Stimulated activated CD4-positive, alpha-beta T cell treated with anti-CD3 and anti-CD28 coated beads, Interleukin-2, amount 100 ng/mL, for 4 hours (primary cell): ENCODE measurements at places on chromosomes 1 and 21.
A peak's percentile ranks its signal among the peaks of the same experiment; 100 is the strongest.

- no peak for DNase-seq
Measured at GRCh38 chr1:47894410-47895278, 102.5 kb downstream of the TRABD2B start.

- no peak for DNase-seq
Measured at GRCh38 chr1:243433737-243434370, 178.0 kb downstream of the SDCCAG8 start.

- DNase-seq = peak; percentile 17
Measured at GRCh38 chr1:225809842-225810578, at the start of gene EPHX1. Gene EPHX1 (plus strand): TSS chr1:225810124. CDS start chr1:225828730, 18,606 bp downstream.

DNA sequence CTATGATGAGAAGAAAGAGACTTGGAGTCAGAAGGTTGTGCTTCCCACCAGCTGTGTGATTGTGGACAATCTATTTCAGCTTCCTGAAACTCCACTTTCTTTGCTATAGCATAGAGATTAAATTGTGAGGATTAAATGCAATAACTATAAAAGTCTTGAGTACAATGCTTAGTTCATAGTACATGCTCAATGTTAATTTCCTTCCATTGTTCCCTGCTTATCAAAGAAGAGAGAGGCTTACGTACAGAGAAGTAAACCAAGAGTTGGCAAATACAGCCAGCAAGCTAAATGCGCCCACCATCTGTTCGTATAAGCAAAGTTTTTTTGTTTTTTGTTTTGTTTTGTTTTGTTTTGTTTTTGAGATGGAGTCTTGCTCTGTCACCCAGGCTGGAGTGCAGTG lies 317.9 kb upstream of the NFIA start:
- DNase-seq = no peak

GRCh38 chr1:205246351-205247119 lies 18.8 kb downstream of the TMCC2 start:
- DNase-seq = no peak

- DNase-seq = no peak
Measured at GRCh38 chr1:54275349-54275748, 75.4 kb downstream of the MRPL37 start.

DNA sequence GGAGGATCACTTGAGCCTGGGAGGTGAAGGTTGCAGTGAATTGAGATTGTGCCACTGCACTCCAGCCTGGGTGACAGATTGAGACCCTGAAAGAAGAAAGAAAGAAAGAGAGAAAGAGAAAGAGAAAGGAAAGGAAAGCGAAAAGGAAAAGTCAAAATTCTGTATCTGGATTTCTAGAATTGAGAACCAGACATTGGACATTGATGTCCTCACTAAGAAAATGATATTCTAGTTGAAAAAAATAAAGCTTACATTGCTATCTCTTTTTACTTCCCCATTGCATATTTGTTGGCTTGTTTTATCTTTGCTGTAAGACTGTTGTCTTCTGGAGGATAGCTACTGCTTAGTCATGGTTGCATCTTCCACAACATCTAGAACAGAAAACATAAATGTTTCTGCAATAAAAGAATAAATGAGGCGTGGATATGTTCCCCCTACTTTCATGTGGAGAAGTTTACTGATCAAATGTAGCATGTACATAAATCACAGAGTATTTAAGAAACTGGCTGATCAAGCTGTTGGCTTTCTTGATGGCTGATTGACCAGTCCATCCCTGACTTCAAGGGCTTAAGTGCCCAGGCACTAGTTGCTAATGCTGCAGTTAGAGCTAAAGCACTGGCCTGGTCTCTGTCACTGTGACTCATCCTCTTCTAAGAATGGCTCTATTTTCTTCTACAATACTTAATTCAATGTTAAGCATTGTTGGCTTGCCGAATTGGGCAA lies 17.7 kb downstream of the CD53 start:
- DNase-seq = no peak

GRCh38 chr1:93111065-93111464 lies 32.0 kb downstream of the MTF2 start:
- no peak for DNase-seq

- no peak for DNase-seq
Measured at GRCh38 chr1:104574620-104575019, 824.9 kb downstream of the AMY1C start.

DNA sequence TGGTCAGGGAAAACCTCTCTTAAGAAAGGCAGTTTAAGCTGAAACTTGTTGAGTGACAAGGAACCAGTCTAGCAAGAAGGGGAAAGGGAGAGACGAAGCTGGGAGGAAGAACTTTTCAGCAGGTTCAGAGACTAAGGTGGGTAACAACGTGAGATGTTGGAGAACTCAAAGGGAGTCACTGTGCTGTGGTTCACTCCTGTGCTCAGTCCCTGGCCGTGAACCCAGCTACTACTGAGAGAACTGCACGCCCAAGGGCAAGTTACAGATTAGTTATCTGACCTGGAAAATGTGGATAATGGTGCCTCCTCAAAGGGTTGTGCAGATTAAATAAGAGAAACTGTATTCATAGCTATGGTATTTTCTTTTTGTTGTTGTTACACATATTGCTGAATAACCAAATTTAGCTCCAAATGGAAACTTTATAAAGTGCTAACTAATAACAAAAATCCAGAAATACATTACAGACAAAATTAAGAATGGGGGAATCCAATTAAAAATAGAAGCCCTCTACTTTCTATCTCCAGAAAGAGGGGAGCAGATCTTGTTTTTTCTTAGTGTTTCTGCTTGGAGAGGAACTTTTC lies 2.9 kb downstream of the ZBTB40 start:
- no peak for DNase-seq

DNA sequence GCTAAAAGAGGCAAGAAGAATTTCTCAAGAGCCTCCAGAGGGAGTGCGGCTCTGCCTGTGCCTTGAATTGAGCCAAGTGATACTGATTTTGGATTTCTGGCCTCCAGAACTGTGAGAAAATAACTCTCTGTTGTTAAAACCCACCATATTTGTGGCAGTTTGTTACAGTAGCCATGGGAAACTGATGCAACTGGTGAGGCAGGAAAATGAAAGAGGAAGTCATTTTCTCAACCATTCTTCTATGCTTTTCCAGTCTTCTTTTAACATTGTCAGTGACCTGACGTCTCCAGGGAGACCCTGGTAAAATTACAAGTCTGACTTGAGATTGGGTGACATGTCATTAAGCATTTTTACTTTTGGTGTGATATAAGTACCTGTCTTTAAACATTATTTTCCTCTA lies 5.8 kb downstream of the OR6P1 start:
- DNase-seq = no peak

DNA sequence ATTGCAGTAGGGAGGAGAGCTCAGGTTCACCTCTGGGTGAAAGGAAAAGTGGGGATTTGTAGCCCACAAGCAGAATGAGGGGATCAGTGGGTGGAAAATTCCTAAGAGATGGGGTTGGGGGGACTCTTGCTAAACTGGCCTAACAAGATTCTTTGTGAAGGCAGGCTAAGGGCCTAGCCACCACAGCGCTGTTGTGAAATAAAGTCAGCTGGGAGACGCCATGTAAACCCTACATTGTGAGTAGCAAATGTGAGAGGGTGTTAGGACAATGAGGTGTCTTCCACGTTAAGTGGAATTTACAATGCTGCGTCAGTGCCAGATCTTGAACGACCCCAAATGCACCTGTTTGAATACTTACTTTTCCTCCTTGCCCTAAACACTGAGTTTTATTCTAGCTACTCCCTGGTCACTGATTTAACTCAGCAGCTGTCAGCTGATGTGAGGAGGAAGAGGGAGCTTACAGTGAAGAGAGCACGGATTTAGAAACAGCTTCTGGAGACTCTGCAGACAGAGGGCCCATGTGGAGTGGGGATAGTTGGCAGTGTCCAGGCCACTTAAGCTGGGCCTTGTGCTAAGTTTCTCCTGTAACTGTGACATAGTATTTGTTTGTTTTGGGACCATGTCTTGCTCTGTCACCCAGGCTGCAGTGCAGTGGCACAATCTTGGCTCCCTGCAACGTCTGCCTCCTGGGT lies 17.3 kb downstream of the PDPN start:
- DNase-seq = no peak

- DNase-seq = no peak
Measured at GRCh38 chr1:235101558-235102258, 26.9 kb downstream of the TOMM20 start.

DNA sequence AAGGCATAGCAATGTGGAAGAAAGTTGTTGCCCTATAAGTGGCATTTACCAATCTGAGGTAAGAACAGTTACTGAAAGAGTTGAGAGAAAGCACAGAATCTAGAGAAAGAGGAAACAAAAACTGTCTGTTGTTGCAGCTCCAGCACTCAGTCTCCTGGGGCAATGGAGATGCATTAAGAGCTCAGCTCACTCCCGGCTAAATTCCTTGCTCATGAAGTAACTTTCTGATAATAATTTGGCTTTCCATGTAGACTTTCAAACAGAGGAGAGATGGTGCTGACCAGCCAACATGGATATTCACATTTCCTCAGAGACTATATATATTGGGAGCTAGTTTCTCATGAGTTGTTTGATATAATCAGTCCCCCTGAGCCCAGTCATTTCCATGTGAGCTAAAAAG lies 135.3 kb downstream of the GDAP2 start:
- DNase-seq = no peak

- DNase-seq = no peak
Measured at GRCh38 chr21:26653430-26653829, 80.3 kb upstream of the CYYR1 start.

GRCh38 chr1:212699104-212699624 lies 476 bp downstream of the BATF3 start:
- peak; percentile 24 for DNase-seq

- no peak for DNase-seq
Measured at GRCh38 chr1:228207851-228208821, at the start of gene OBSCN. Gene OBSCN (plus strand): TSS chr1:228208044. CDS start chr1:228211784, 3,740 bp downstream.

- DNase-seq = no peak
Measured at GRCh38 chr1:217327901-217328300, 303.0 kb downstream of the GPATCH2 start.

DNA sequence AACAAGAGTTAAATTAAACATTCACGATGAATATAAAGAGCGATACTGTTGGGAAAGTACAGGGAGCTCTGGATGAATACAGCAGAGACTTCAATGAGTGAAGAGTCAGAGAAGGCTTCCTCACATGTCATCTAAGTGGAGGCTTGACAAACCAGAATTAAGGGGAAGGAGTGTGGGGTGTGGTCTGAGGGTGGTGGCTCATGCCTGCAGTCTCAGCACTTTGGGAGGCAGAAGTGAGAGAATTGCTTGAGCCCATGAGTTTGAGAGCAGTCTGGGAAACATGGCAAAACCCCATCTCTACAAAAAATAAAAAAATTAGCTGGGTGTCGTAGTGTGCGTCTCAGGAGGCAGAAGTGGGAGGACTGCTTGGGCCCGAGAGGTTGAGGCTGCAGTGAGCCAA lies 8.7 kb downstream of the SDHB start:
- DNase-seq = no peak

DNA sequence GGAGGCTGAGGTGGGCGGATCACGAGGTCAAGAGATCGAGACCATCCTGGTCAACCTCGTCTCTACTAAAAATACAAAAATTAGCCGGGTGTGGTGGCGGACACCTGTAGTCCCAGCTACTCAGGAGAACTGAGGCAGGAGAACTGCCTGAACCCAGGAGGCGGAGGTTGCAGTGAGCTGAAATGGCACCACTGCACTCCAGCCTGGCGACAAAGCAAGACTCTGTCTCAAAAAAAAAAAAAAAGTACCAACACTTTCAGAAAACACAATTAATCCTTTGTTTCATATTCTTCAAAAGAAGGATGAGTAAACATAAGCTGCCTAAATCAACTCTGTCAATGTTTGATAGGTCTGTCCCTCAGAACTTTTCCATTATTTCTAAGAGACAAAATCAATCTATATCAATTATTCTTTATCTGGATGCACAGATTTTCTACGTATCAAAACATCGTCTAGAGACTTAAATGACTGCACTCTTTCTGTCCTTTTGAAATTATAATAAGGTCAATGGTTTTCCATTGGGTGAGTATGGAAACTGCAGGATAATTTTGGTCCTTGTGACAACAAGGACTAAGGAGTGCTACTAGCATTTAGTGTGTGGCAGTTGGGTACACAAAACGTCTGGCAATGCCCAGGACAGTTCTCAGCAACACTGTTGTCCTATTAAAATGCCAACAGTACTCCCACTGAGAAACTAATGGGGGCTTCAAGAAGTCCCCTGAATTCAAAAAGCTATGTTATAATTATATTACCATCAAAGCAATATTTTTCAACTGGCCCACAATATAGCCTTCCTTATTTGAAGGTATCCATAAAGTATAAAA lies 40.7 kb downstream of the LPGAT1 start:
- DNase-seq = no peak

DNA sequence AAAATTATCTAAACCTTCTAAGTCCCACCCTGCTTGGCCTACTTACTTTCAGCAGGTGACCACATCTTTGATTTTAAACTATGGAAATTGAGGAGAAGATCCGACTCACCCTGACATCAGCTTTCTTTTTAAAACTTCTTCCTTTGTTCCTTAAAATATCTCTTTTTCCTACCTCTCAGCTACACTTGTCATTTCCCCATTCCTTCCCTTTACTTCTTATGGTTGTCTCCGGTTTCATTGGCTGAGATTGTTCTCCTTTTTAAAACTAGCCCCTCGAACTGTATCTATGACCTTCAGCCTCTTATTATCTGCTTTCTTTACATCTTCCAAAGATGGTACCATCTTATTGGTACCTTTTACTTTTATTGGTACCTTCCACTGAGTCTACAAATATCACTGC lies 87.8 kb upstream of the NRIP1 start:
- DNase-seq = no peak

DNA sequence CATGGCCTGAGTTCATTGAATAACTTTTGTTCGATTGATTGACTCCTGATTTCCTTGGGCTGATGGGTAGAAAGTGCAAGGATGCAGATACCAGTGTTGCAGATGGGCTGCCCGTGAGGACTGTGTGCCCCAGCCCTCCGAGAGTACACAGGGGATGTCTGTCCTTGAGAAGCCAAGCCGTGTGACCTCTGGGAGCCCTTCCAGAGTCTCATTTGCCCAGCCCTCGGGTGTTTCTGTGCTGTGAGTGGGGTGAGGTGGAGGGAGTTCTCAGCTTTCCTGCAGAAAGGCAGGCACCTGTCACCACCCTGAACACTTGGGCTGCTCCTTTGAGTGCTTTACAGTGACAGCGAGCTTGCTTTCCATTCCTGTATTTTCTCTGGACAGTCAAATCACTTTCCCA lies 96.4 kb upstream of the CACNA1E start:
- no peak for DNase-seq

GRCh38 chr1:47411436-47411835 lies 4.6 kb upstream of the FOXE3 start:
- DNase-seq = no peak
